ENCODE measurements at places on chromosomes 2 and 18. TPM values are rescaled to one million over a fixed set of nuclear protein-coding genes. Genes with fewer than 3 reads are reported as not detected.
A peak's percentile ranks its signal among the peaks of the same experiment; 100 is the strongest.

GRCh38 chr18:59742325-59743111 lies 45.3 kb upstream of the CCBE1 start:
- DNase-seq: peak; percentile 79

Gene KLHL14
- total RNA-seq: 27.1 TPM

- DNase-seq: no peak
Measured at GRCh38 chr2:191441496-191442214, 196.5 kb downstream of the MYO1B start.

DNA sequence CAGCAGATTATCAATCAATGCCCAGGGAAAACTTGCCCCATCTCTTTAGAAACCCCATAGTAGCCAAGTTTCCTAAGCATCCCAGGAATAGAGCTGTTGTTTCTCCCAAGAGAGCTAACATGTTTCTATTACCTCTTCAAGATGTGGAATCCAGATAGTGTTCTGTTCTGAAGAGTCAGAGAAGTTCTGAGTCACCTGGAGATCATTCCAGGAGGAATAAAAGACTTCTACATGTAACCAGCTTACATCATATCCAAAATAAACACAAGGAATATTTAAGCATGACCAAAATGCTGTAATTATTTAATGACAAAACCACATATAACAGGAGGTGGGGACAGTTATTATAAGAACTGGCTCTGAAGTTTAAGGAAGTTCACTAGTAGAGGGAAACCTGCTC lies 51.0 kb upstream of the GORASP2 start:
- DNase-seq: no peak

DNA sequence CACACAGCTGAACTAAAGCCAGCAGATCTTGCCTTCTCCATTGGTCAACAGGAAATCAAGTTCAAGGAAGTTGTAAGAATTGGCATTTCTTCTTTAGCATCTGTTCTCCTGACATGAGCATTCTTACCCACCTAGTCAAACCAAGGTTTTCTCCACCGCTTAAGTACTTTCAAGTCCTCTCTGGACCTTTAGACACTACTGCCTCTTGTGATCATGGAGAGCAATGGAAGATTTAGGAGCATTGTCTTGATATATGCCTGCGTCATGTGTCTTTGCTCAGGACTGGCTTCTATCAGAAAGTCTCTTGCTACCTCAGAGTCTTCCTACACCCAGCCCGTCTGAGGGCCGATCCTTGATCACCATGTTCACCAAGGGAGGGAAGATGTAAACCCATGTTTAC lies 262.2 kb downstream of the PHLPP1 start:
- DNase-seq: no peak

Gene POTEJ
- total RNA-seq: not detected

- DNase-seq: no peak
Measured at GRCh38 chr2:152825834-152826233, 107.4 kb downstream of the ARL6IP6 start.

Gene TRIM54
- total RNA-seq: not detected

Gene PTH2R
- not detected for total RNA-seq

- no peak for DNase-seq
Measured at GRCh38 chr2:109254174-109254904, 125.3 kb downstream of the SH3RF3 start.

Data from thyroid gland (tissue), 4 donors.